Stimulated activated effector memory CD8-positive, alpha-beta T cell treated with anti-CD3 and anti-CD28 coated beads, Interleukin-12 subunit alpha, Interleukin-12 subunit beta, amount 100 ng/mL, for 72 hours (primary cell): ENCODE measurements at places on chromosomes 7 and 10.

- no peak for DNase-seq
Measured at GRCh38 chr7:108026116-108026515, 23.2 kb upstream of the LAMB1 start.

DNA sequence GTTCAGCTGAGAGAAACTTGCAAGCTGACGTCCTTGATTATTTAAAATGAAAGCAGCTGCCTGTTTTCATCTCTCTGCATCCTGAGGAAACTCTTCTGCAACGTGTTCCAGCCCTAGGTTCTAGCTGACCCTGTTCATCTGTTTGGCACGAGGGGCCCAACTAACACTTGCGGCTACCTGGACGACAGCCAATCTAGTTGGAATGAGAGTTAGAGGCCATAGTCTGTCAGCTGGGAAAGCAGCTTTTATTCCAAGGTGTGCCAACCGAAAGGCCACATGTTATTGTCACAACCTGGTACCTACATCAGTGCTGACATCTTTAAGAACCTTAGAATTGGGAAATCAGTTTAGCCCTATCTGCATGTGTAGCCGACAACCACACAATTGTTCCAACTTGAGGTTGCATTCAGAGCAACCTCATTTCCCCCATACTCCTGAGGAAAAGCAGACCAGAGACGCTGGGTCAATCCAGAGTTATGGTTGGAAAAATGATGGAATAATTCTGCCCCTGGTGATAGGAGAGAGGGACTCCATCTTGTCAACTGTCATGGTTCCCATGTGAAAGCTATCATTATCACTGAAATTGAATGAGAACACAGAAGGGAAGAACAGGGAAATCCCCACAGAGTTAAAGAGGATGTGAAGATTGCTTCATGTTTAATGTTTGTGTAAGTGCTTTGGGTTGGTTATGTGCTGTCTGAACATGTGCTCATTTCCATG, 121.6 kb downstream of the EGFR start:
- no peak for DNase-seq

DNA sequence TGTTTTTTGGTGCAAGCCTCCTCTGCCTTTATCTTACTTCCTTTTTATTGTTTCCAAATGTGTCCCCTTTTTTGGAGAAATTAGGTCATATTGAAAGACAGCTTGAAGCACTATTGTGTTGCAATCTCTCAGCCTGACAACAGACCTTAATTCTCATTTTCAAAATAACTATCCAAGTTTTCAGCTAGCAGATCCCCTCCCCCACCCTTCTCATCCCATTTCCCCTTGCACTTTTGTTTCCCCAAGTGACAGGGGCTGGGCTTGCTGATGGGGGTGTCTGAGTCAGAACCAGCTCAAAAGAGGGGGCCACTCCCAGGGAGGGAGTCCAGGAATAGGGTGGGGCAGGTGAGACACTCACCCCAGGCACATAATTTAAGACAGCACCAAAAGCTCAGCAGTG, 75.3 kb downstream of the MKI67 start:
- no peak for DNase-seq

DNA sequence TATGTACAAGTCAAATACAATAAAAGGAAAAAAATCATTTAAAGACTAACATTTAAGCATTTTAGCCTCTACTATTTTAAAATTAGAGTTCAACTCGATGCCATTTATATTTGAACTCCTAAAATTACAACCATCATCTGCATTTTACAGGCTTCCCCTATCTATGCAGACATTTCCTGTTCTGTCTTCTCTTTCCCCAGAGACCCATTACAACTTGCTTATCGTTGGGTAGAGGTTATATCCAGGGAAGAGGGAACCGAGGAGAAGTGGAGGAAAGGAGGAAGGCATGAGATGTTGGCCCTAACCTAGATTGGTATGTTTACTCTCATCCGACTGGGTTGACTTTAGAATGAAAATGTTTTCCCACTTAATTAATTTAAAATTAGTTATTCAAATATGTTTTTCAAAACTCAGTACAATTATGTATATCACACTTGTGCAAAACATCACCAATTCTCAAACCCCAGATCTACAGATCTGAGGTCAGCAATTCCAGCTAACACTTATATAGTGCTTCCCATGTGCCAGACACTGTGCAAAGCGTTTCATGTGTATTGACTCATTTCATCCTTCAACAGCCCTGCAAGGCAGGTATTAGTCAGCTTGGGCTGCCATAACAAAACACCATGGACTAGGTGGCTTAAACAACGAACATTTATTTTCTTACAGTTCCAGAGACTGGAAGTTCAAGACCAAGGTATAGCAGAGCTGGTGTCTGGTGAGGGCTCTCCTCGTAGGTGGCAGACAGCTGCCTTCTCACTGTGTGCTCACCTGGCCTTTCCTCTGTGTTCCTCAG, 27.3 kb upstream of the HERPUD2 start:
- DNase-seq = no peak

GRCh38 chr7:86328801-86329433, 314.8 kb upstream of the GRM3 start:
- DNase-seq = no peak

DNA sequence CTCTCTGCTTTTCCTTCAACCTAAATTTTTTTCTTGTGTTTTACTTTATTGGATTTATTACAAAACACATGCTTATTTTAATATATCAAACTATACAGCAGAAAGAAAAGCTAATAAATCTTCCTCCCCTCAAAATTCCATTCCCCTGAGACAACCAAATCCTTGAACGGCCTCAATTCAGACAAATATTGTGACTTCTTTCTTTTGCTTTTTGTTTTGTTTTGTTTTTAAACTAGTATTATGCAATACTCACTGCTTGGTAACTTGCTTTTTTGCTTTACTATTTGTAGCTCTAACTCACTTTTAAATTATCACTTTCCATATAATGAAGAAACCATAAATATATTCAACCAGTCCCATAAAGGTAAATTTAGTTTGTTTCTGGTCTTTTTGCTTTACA, 59.4 kb upstream of the CDK1 start:
- DNase-seq = no peak

GRCh38 chr7:70717553-70718329, 414.2 kb upstream of the GALNT17 start:
- no peak for DNase-seq

DNA sequence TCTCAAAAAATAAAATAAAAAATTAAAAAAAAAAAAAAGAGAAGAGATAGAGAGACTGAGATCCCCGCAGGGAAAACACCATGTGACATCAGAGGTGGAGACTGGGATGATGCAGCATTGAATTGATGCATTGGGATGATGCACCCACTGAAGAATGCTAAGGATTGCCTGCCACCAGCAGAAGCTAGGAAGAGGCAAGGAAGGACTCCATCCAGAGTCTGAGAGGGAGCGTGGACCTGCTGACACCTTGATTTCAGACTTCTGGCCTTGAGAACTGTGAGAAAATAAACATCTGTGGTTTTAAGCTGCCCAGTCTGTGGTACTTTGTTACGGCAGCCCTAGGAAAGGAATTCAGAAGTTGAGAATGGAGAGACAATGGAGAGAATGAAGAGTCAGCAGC, 89.8 kb upstream of the PRPS1L1 start:
- no peak for DNase-seq

DNA sequence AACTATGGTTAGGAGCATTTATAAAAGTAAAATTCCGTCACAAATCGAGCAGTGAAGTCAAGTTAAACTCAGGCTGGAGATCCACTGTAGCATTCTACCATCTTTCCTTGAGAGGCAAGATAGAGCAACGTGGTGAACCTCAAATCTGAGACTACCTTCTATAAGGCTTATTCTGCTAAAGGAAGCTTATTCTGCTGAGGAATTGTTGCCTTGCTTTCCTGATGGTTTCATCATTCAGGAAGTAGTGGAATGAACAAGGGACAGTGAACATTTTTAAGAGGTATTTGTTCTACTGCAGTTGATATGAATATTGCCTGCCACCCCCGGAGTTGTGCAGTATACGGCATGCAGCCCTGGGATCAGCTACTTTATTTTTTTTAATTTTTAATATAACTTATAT, 170.8 kb downstream of the VPS50 start:
- DNase-seq = no peak

- no peak for DNase-seq
Measured at GRCh38 chr7:49763791-49764190, 9.6 kb upstream of the VWC2 start.

- no peak for DNase-seq
Measured at GRCh38 chr10:51993475-51993874, 294.1 kb upstream of the CSTF2T start.

DNA sequence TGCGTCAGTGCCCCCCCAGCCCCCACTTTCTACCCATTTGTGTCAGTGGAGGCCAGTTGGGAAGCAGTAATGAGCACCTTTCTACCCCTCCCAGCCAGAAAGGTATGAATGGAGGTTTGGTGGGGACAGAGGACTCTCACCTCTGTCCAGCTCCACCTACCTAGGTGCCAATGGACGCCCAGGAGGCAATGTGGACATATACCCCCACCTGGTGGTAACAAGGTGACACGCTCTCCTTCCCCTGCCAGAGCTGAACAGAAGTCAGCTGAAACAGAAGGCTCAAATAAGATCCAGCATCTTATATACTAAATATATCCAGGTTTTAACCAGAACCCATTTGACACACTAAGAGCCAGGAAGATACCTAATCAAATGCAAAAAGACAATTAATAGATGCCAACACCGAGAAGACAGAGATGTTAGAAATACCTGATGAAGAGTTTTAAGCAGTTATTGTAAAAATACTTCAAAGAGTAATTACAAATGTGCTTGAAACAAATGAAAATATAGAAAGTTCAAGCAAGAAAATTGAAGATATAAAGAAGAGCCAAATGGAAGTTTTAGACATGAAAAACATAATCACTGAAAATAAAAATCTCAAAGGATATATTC, 18.4 kb upstream of the SORCS3 start:
- no peak for DNase-seq

DNA sequence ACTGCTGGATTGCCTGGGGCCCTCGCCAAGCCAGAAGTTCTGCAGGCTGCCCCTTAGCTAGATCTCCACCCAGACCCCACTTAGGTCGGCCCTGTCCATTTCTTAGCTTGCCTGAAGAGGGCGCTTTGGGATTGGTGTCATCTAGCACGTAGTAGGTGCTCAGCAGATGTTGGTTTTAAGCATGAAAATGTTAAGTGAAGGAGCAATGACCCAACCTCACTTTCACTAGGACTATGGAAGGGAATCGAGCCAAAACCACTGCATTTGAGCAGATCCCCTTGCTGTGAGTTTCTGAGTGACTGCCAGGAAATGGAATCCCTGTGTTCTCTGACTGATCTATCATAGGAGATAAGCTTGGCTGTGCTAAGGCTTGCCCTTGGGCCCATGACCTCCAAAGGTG, 131.7 kb upstream of the EEPD1 start:
- no peak for DNase-seq

- no peak for DNase-seq
Measured at GRCh38 chr10:45238896-45239295, 76.5 kb downstream of the OR13A1 start.

- no peak for DNase-seq
Measured at GRCh38 chr7:30389791-30390190, 88.8 kb downstream of the NOD1 start.

- DNase-seq = no peak
Measured at GRCh38 chr7:94908323-94909178, 1.2 kb downstream of the PPP1R9A start.

GRCh38 chr10:129448086-129448485, 19.0 kb upstream of the MGMT start:
- no peak for DNase-seq

DNA sequence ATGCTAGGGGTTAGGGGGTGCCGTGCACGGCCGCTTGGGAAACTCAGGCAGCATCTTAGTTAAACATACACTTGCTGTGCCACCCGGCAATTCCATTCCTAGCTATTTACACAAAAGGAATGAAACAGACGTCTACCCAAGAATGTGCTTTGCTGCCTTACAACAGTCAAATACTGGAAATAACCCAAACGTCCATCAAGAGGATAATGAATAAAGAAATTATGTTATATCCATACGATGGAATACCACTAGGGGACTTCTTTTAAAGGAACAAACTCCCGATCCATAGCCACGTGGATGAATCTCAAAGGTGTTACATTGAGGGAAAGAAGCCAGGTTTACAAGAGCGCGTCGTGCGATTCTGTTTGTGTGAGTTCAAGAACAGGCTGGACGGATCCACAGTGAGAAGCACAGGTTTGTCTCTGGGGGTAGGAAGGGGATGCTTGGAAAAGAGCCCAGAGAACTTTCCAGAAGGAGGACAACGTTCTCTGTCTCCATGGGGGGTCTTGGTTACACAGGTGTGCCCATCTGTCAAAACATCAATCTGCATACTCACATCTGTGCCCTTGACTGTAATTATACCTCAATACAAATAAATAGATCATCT, 41.8 kb downstream of the STK32C start:
- no peak for DNase-seq

- DNase-seq = no peak
Measured at GRCh38 chr7:3010161-3010560, 33.5 kb downstream of the CARD11 start.

- no peak for DNase-seq
Measured at GRCh38 chr10:72730479-72730878, 38.5 kb downstream of the MCU start.

GRCh38 chr7:122717356-122718089, 14.8 kb upstream of the RNF148 start:
- no peak for DNase-seq

DNA sequence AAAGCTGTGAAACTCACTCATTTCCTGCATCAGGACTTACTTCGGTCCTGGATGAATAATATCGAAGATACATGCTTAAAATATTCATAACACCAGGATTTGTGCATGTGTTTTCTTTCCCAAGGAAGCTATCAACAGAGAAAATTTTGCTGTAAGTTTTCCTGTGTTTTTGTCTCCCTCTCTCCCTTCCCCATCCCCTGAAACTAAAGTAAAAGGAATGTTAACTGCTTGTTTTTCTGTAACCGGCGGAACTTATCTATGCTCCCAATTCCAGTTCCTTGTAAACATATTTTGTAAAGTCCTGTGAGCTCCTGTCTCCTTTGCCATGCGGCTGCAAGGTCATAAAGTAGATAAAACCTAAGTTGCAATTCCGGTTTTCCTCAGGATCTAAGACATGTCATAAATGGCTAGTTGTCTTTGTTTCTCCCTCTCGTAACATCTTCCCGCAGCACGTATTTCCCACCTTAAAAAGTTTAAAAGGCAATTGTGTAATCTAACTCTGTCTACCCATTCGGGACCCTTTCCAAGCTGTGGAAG, 79.0 kb upstream of the POM121L12 start:
- no peak for DNase-seq

GRCh38 chr7:13106513-13106912, 419.1 kb downstream of the ARL4A start:
- no peak for DNase-seq

GRCh38 chr7:17329440-17329839, 31.0 kb downstream of the AHR start:
- DNase-seq = no peak
